ENCODE measurements at places on chromosomes 2 and 18.

DNA sequence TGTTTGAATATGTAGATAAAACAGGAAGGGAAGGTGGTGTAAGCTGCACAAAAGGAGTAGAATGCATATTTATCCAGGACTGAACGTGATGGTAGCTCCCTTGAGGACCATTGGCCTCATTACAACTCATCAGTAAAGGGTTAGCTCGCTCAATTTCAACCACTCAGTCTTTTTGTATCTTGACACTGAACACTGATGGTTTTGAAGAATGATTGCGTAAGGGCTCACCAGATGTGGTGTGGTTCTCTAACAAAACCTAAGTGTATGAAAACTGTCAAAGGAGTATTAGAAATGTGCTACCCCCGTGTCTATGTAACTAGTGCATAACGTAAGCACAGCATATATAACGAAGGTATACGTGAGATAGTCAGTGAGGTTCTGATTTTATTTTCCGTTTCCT, 272.4 kb upstream of the THSD7B start:
- ATAC-seq = no peak

- ATAC-seq = peak; percentile 6
These were observed 80.6 kb downstream of the GFPT1 start for GRCh38 chr2:69306393-69306821.

GRCh38 chr2:239181074-239181902, 219.5 kb downstream of the HDAC4 start:
- ATAC-seq = no peak

- ATAC-seq = no peak
These were observed 1154.0 kb upstream of the FANCL start for GRCh38 chr2:59395119-59395518.

- ATAC-seq = peak; percentile 92
These were observed 61.4 kb downstream of the GPR39 start for GRCh38 chr2:132477962-132478361.

DNA sequence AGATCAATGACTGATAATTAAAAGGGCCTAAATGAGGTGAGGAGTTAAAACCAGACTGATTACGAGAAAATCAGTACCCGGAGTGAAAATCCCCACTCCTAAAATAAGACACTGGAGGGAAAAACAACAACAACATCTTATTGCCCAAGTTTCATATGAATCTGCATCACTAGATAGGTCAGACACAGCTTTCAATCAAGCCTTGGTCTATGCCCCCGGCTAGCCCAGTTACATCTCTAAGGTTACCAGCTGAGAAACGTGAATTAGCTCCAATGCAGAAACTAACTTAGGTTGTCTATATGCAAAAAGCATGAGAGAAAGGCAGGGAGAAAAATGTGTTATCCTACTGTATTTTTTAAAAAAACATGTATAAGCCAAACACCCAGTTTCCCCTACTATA, 53.7 kb downstream of the ROCK2 start:
- ATAC-seq = no peak

GRCh38 chr18:13566941-13567746, 159.2 kb downstream of the FAM210A start:
- ATAC-seq = no peak
